ENCODE measurements at places on chromosomes 2 and 18. TPM values are rescaled to one million over a fixed set of nuclear protein-coding genes. Genes with fewer than 3 reads are reported as not detected.

- H3K27me3 ChIP-seq, result no peaks in the 10 kb centered on the region
- H3K4me1 ChIP-seq, result no peaks in the 10 kb centered on the region
- no peaks in the 10 kb centered on the region for H3K36me3 ChIP-seq
- no peak for DNase-seq
- no peak overlapping the region for H3K4me3 ChIP-seq
Observed at GRCh38 chr2:76867854-76868253, 654.3 kb downstream of the LRRTM4 start.

DNA sequence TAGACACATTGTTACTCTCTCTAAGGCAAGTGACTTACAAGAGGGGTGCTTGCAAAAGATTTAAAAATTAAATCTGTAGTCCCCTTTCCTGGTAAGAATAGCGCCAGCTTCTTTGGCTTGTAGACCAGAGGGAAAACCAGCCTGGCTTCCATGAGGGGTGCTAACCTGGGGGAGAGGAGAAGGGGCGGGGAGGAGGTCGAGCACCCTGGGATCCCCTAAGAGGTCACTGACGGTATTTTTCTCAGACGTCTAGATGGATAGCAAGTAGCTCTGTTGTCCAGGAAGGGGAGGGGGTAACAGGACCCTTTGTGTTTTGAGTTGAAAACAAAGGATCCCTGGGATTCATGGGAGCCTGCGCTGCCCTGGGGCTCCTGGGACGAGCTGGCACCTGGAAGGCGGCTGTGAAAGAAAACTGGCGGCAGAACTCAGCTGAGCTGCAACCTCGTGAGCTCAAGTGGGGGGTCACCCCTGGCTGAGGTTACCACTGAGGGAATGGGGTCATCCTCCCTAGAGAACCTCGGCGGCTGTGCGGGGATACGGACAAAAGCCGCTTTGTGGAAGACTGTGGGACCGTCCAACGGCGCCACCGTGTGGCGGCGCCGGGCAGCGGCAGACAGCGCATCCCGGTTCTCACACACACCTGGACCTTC lies 37.8 kb upstream of the MRPL19 start:
- peaks cover 87% of the 10 kb centered on the region for H3K27me3 ChIP-seq
- no peak overlapping the region for H3K4me3 ChIP-seq
- no peak overlapping the region for H3K27ac ChIP-seq
- peaks cover 9% of the 10 kb centered on the region for H3K36me3 ChIP-seq

GRCh38 chr2:182584462-182584861 lies 131.6 kb upstream of the DNAJC10 start:
- no peak overlapping the region for H3K4me3 ChIP-seq
- H3K4me1 ChIP-seq, result no peaks in the 10 kb centered on the region
- H3K36me3 ChIP-seq, result no peaks in the 10 kb centered on the region
- peaks cover 26% of the 10 kb centered on the region for H3K27me3 ChIP-seq
- DNase-seq, result no peak

NCKAP1 gene
- total RNA-seq, result 6.9 TPM

METTL4 gene
- total RNA-seq, result 13.7 TPM

Data from T-helper 17 cell (primary cell).